CD4-positive, alpha-beta T cell treated with Interleukin-6 at 100 ng/mL for 8 hours (primary cell): ENCODE measurements at places on chromosomes 1 and 21.

GRCh38 chr1:71650119-71650518 is 569.3 kb upstream of the ZRANB2 start:
- no peak for DNase-seq

- no peak for DNase-seq
Measured at GRCh38 chr1:16430606-16431005, 6.6 kb downstream of the SPATA21 start.

- DNase-seq = no peak
Measured at GRCh38 chr1:234724516-234725176, 114.7 kb upstream of the IRF2BP2 start.

DNA sequence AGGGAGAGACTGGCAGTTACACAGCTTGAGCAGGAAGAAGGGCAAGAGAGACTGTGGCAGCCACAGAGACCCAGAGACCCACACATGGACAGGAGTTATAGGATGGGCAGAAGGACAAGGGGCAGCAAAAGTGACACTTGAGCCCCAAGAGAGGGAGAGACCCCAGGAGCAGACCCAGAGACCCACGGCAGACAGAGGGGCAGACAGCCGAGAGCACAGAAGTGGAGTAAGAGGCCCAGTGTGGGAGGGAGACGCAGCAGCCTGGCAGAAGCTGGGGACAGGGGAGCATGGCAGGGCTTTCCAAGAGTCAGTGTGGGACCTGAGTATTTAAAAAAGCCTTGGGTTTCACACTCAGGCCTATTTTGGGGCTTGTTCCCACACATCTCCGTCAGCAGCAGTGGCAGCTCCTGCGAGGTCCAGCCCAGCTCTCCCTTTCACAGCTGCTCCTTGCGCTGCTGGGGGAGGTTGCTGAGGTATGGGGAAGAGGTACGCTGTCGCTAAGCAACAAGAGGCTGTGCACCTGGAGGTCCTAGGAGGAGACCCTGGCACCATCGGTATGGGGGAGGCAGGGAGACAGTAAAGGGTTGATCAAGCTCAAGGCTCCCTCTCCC is 9.0 kb upstream of the MEF2D start:
- DNase-seq = no peak

- DNase-seq = no peak
Measured at GRCh38 chr1:115262886-115263285, 75.2 kb downstream of the NGF start.

DNA sequence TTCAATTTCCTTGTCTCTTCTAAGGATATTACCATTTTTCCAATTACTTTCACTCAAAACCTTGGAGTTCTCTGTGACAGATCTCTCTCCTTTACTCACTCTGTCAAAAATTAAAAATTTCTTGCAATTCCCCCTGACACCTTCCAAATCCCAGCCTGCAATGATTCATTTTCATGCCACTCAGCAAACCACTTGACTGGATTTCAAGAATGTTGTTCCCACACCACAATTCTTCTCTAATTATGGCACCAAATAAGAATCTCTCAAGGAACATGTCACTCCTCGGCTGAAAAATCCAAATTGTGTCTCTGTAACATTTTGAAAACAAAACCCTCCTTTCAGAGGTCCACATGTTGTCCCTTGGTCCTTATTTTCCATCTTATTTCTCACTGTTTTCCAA is 438.9 kb upstream of the ZP4 start:
- no peak for DNase-seq

DNA sequence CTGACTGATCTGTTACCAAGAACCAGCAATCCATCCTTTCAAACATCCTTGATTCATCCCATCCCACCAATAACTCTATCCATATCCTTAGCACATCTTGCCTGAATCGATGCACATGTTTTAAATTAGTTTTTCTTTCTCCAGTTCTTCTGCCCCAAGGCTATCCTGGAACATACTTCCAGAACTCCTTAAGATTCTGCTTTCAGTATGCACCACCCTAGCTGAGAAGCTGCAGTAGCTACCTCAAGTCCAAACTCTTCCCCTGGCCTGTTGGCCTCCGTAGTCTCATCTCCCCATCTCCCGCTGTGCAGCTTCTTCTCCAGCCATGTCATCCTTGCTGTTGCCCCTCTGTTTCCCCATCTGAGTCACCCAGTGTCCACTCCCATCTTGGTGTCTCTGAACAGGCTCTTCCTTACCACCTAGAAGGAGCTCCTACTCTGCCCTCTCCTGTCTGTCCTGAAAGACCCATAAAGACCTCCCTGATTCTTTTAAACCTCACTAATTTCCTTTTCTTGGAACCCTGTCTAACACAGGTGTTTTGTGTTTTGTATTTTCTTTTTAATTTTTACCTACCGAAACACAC is 108.0 kb downstream of the SGIP1 start:
- no peak for DNase-seq

DNA sequence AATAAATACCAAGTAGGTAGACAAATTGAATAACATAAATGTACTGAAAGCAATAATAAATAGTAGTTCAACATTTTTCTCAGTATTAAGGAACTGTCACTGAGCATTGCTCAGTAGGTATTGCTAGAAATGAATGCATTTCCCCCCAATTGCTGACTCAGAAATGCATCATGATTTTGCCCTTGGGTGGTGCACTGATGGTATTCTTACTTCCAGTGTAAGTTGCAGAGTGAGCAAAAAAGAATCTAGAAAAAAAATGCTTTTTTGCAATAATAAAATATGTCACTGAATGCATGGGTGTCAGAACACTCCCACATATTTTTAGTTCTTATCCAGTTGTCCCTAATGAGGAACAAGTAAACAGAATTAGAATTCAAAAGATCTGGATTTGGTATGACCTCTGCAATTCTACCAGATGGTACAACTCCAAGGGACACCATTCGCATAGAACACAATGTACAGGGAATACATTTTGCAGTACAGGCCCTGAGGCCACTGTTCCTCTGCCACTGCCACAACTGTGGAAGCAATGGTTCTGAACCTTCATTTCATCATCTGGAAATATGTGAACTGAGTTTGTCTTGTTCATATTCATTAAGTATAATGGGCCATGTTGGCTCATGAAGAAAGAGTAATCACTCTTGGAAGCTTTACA is 78.0 kb downstream of the ATP6V1G3 start:
- no peak for DNase-seq

- no peak for DNase-seq
Measured at GRCh38 chr1:6280761-6281451, 20.0 kb upstream of the GPR153 start.

GRCh38 chr1:95733671-95734070 is 499.7 kb downstream of the RWDD3 start:
- no peak for DNase-seq

DNA sequence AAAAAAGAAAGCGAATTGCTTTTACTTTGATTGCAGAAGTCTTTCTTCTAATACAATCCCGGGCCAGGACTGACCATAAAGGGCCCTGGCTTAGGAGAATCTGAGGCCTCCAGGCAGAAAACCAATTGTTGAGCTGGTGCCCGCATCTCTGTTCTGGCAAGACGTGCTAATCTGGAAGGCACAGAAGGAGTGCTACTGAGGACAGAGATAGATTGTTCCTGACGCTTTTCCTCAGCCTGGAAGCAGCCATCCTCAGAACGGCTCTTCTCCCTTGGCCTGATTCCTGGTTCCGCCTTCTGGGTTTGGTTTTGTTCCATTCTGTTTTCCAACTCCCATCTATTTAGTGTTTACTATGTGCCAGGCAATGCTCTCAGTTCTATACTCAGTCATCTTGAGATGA is 44.8 kb upstream of the SPOCD1 start:
- no peak for DNase-seq

DNA sequence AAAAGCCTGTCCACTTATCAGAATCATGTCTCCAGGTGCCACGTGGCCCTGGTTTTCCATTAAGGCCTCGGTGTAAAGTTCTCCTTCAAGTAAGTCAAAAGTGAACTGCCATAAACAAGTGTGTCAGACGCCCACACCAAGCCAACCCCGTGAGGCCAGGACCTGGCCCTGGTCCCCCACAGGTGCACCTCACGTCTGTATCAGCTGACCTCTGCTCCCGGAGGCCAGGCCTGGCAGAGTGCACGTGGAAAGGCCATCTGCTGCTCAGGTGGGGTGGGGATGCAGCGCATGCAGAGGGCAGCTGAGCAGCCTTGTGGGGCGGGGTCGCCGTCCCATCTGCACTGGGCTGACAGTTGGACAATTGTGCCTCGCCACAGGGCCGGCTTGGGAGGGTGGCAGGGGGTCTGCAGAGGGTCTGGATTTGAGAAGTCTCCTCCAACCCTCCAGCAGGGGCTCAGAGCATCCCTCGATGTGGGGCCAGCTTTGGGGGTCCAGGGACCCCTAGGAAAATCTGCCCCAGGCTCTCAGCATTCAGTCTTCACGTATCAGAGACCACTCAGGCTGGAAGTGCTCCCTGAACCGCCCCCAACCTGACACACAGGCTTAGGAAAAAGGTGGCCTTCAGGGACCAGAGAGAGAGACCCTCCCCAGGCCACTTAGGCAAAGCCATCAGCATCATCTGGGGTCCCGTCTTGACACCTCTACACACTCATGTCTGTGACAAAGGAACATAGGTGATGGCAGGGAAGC is 3.0 kb downstream of the SLC19A1 start:
- no peak for DNase-seq

- DNase-seq = peak; percentile 2
Measured at GRCh38 chr21:46459356-46460112, 843 bp downstream of the DIP2A start.

DNA sequence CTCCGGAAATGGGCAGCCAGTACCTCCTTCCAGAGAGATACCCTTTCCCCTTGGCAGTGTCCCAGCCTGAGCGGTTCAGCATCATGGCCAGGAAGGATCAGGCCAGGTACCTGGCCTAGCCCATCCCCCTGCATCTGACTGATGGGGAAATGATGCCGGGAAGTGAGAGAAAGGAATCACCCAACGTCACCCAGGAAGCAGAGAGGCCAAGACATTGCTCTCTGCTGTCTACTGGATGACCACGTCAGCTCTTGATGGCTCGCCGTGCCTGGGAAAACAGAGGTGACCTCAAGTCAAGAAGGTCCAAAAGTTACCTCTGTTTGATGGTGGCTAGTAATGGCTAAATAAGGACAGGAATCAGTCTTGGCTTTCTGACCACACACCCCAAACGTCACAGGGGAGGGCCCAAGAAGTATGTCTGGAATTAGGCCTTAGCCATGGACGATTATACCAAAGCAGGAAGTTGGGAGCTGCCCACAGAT is 79.0 kb downstream of the MRPL37 start:
- DNase-seq = no peak
